ENCODE measurements at places on chromosomes 6 and 20. TPM values are rescaled to one million over a fixed set of nuclear protein-coding genes. Genes with fewer than 3 reads are reported as not detected.

GRCh38 chr6:45997875-45998506 lies 17.7 kb downstream of the CLIC5 start:
- H3K36me3 ChIP-seq, result no peaks in the 10 kb centered on the region
- DNase-seq, result no peak
- H3K4me1 ChIP-seq, result no peaks in the 10 kb centered on the region
- H3K27ac ChIP-seq, result no peak overlapping the region

DNA sequence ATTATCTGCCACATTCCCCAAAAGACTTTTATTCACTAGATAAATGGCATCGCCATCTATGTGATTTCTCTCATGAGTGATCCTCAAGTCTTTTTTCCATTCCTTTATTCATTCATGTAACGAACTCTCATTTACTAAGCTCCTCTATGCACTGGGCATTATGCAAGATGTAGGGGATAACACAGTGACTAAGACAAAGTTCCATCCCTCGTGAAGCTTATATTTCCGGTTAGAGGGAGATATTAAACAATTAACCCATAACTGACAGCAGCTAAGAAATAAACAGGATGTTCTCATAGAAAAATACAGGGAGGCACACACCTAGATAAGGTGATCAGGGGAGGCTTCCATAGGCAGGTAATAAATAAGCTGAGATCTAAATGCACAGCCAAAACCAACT lies 17.2 kb upstream of the PREX1 start:
- DNase-seq, result no peak
- H3K4me1 ChIP-seq, result peaks cover 4% of the 10 kb centered on the region
- no peak overlapping the region for H3K27ac ChIP-seq
- H3K27me3 ChIP-seq, result no peaks in the 10 kb centered on the region
- H3K4me3 ChIP-seq, result no peak overlapping the region

- H3K4me3 ChIP-seq, result no peak overlapping the region
- H3K4me1 ChIP-seq, result peaks cover 10% of the 10 kb centered on the region
- no peaks in the 10 kb centered on the region for H3K27me3 ChIP-seq
- H3K27ac ChIP-seq, result no peak overlapping the region
Observed at GRCh38 chr20:3051385-3052019, 5.7 kb downstream of the MRPS26 start.

- H3K27ac ChIP-seq, result no peak overlapping the region
- no peaks in the 10 kb centered on the region for H3K36me3 ChIP-seq
- no peak overlapping the region for H3K4me3 ChIP-seq
- no peaks in the 10 kb centered on the region for H3K27me3 ChIP-seq
Observed at GRCh38 chr20:12177657-12178293, 260.1 kb downstream of the BTBD3 start.

DNA sequence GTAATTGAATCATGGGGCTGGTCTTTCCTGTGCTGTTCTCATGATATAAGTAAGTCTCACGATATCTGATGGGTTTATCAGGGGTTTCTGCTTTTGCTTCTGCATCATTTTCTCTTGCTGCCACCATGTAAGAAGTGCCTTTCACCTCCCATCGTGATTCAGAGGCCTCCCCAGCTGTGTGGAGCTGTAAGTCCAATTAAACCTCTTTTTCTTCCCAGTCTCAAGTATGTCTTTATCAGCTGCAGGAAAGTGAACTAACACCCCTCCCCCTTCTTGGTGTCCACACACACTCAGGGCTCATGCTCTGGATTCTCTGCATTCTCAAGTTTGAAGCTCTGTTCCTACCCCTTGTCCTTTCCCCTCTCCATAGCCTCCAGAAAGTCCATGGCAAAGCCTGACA lies 107.1 kb downstream of the THBS2 start:
- no peaks in the 10 kb centered on the region for H3K36me3 ChIP-seq
- DNase-seq, result no peak
- no peaks in the 10 kb centered on the region for H3K4me1 ChIP-seq
- H3K27ac ChIP-seq, result no peak overlapping the region
- no peaks in the 10 kb centered on the region for H3K27me3 ChIP-seq

- H3K27ac ChIP-seq, result no peak overlapping the region
- no peak for DNase-seq
- H3K27me3 ChIP-seq, result no peaks in the 10 kb centered on the region
- H3K4me1 ChIP-seq, result peaks cover 10% of the 10 kb centered on the region
- no peaks in the 10 kb centered on the region for H3K36me3 ChIP-seq
Observed at GRCh38 chr6:159005436-159005835, 5.4 kb upstream of the RSPH3 start.

DNA sequence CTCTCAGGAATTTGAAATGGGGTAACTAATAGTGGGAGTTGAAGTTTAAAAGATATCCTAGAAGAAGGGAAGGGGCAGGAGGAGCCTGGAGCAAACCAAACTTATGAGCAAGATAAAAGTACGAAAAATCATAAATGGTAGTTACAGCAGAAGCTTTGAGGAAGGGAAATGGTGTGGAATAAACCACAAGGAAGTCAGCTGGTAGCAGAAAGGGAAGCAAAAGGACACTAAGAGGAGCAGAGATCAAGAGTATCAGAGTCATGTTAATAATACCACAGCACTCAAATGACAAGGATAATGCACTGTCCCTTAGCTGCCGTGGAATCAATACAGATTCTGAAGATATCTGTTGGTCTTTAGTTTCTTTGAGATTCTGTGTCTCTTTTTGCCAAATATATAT lies 44.9 kb upstream of the CCDC28A start:
- DNase-seq, result no peak
- H3K4me3 ChIP-seq, result no peak overlapping the region
- H3K4me1 ChIP-seq, result no peaks in the 10 kb centered on the region
- no peaks in the 10 kb centered on the region for H3K36me3 ChIP-seq
- no peak overlapping the region for H3K27ac ChIP-seq

DNA sequence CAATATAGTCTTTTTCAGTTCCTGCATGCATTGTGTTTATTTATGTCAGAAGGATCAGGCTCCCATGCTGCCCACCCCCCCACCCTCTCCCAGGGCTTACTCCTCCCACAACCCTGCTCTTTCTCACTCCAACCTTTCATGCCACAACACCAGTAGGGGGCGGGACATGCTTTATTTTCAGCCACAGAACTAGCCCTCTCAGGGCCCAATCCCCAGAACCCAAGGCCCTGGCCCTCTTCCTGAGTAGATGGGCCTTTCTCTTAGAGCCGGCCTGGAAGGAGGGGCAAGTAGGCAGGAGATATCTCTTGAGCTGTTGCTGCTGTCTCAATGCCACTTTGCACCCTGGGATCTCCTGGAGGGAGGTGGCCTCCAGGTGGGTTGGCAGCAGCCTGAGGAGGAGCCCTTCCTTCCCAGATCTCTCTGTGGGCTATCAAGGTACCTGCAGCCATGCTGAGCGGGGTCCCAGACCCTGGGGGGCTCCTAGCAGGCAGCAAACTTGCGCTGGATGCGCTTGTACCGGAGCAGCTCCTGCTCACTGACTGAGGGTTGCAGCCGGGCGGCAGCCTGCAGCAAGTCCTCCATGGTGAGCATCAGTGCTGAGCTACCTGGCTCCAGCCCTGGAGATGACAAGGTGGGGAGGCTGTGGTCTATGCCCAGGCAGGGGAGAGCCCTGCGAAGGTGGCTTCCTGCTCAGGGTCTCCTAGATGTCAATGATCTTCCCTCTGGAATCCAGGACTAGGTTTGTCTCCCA lies 3.5 kb downstream of the GNMT start:
- no peak overlapping the region for H3K4me3 ChIP-seq
- H3K36me3 ChIP-seq, result peaks cover 58% of the 10 kb centered on the region
- peaks cover 52% of the 10 kb centered on the region for H3K4me1 ChIP-seq
- H3K27ac ChIP-seq, result no peak overlapping the region
- DNase-seq, result no peak
- H3K27me3 ChIP-seq, result no peaks in the 10 kb centered on the region

- H3K4me3 ChIP-seq, result no peak overlapping the region
- no peaks in the 10 kb centered on the region for H3K36me3 ChIP-seq
- no peak for DNase-seq
- H3K4me1 ChIP-seq, result peaks cover 3% of the 10 kb centered on the region
- H3K27me3 ChIP-seq, result peaks cover 61% of the 10 kb centered on the region
Observed at GRCh38 chr6:117907601-117908245, 659 bp downstream of the SLC35F1 start.

DNA sequence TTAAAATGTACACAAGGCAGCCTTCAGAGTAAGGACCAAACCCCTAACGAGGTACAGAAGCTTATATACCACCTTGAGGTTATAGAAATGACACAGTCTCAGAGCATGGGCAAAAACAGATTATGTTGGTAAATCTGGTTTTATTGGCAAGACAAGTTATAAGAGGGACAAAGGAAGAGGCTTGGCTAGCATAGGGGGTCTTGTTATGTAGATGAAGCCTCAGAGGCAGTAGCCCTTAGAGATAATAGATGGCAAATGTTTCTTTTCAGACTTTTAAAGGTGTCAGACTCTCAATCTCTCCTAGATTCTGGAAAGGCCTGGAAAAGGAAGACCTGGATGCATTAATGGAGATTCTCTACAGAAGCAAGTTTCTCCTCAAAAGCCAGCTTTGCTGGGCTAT lies 123.3 kb upstream of the ATXN1 start:
- no peak overlapping the region for H3K27ac ChIP-seq
- DNase-seq, result no peak
- H3K4me1 ChIP-seq, result no peaks in the 10 kb centered on the region
- H3K4me3 ChIP-seq, result no peak overlapping the region

DNA sequence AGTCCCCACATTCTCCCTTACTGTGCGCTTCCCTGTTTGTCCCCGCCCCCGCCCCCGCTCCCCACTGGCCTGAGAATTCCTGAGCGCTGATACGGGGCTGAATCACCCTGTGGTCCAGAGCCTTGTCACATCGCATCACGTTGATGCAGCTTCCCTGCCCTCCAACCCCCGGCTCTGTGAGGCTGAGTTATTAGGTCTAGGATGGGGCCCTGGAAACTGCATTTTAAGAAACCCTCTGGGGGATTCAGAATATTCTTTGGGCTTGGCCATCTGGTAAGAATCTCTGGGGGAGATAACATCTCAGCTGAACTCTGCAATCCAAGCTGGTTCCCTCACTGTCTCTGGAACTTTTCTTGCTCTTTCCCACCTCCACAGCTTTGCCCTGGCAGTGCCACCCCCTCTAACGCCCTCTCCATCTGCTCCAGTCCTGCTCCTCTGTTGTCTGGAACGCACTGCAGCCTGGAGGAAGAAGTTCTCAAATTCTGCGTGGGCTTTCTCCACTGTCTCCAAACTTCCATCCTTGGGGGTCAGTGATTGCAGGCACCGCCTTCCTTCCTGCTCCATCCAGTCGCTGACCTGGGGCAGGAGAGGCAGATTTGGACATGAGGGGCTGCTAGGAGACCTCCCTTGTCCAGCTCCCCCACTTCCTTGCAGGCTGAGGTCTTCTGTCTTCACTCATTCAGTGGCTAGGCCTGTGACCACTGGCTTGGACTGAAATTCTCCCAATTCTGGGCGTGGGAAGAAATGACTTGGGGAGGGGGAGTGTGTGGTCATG lies 42.6 kb downstream of the KIAA1755 start:
- H3K4me3 ChIP-seq, result no peak overlapping the region
- no peaks in the 10 kb centered on the region for H3K36me3 ChIP-seq
- no peak for DNase-seq
- no peaks in the 10 kb centered on the region for H3K27me3 ChIP-seq
- no peaks in the 10 kb centered on the region for H3K4me1 ChIP-seq

- H3K27ac ChIP-seq, result peak within 1 kb of the TSS; percentile 89
- peak within 1 kb of the TSS; percentile 95 for H3K4me3 ChIP-seq
- peak; percentile 74 for DNase-seq
- peaks cover 7% of the 10 kb centered on the region for H3K36me3 ChIP-seq
- peaks cover 30% of the 10 kb centered on the region for H3K4me1 ChIP-seq
Observed at GRCh38 chr6:44127186-44128019, at the start of the genes MRPL14 and TMEM63B. Gene MRPL14 (minus strand): TSS chr6:44127452. CDS start chr6:44116611, 10,841 bp downstream. Gene TMEM63B (plus strand): TSS chr6:44127554. CDS start chr6:44134585, 7,031 bp downstream.

DNA sequence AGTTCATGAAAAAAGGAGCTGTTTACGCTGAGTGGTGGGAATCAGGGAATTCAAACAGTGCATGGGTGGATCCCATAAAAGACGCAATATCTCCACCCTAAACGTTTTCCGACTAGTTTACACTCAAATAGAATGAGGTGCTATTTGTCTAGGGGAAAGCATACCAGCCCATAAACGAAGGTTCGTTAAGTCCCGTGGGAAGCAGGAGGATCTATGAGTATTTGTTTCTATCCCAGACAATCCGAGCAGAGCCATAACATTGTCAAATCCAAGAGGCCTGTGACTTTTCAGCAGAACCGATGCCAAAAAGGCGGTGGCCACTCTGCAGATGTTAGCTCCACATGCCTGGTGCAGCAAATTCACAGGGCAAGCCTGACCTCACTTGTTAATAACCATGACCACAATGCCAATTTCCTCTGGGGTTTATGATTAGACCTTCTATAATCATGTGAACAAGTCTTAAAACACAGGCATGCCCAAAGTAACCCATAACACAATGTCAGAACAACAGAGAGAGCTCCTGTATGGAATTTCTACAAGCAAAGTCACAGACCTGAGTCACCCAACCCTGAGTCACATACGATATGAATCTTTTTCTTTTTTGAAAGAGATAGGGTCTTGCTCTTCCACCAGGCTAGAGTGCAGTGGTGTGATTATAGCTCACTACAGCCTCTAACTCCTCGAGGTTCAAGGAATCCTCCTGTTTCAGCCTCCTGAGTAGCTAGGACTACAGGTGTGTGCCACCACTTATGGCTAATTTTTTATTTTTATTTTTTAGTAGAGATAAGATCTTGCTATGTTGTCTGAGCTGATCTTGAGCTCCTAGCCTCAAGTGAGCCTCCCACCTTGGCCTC lies 123.3 kb downstream of the KIF13A start:
- no peaks in the 10 kb centered on the region for H3K27me3 ChIP-seq
- H3K36me3 ChIP-seq, result no peaks in the 10 kb centered on the region
- DNase-seq, result no peak
- no peak overlapping the region for H3K4me3 ChIP-seq
- peak overlapping the region; percentile 42 for H3K27ac ChIP-seq

Gene HLA-DOB
- 40.1 TPM for polyA plus RNA-seq

Gene CLPSL2
- polyA plus RNA-seq, result 0.09 TPM

Gene KIF6
- 0.37 TPM for polyA plus RNA-seq

Gene LCA5
- polyA plus RNA-seq, result 1.7 TPM

Gene GNMT
- polyA plus RNA-seq, result 2.6 TPM

Gene PHIP
- 16.8 TPM for polyA plus RNA-seq

Gene BTN1A1
- 0.16 TPM for polyA plus RNA-seq

Gene PPDPF
- 229 TPM for polyA plus RNA-seq

Gene PNLDC1
- polyA plus RNA-seq, result 0.39 TPM
